Pancreas (tissue), 10 donors: ENCODE measurements at places on chromosomes 4 and X. TPM values are rescaled to one million over a fixed set of nuclear protein-coding genes. Genes with fewer than 3 reads are reported as not detected.

The TMPRSS11F gene
- not detected for polyA plus RNA-seq

The PALLD gene
- 14.0 TPM for polyA plus RNA-seq

The DGKK gene
- polyA plus RNA-seq, result not detected

The SMIM10L2A gene
- polyA plus RNA-seq, result 1.3 TPM

The DUSP21 gene
- not detected for polyA plus RNA-seq

The VCX gene
- not detected for polyA plus RNA-seq

The EVC2 gene
- 2.6 TPM for polyA plus RNA-seq

The GAGE12H gene
- polyA plus RNA-seq, result not detected

The USO1 gene
- polyA plus RNA-seq, result 40.2 TPM

The CT83 gene
- not detected for polyA plus RNA-seq

The KCNE5 gene
- polyA plus RNA-seq, result not detected

The PAGE1 gene
- polyA plus RNA-seq, result not detected

The TMEM192 gene
- polyA plus RNA-seq, result 8.7 TPM

The TKTL1 gene
- polyA plus RNA-seq, result not detected

The CT45A10 gene
- not detected for polyA plus RNA-seq

The ADRA2C gene
- polyA plus RNA-seq, result 1.9 TPM
